Stimulated activated CD4-positive, alpha-beta T cell treated with anti-CD3 and anti-CD28 coated beads, Interleukin-4, amount 100 ng/mL, for 4 hours (primary cell): ENCODE measurements at places on chromosomes 16 and 17.

- DNase-seq: no peak
Observed at GRCh38 chr17:80002690-80003490, 32.8 kb downstream of the TBC1D16 start.

GRCh38 chr17:31538080-31538762, 146.7 kb downstream of the RAB11FIP4 start:
- DNase-seq: no peak

DNA sequence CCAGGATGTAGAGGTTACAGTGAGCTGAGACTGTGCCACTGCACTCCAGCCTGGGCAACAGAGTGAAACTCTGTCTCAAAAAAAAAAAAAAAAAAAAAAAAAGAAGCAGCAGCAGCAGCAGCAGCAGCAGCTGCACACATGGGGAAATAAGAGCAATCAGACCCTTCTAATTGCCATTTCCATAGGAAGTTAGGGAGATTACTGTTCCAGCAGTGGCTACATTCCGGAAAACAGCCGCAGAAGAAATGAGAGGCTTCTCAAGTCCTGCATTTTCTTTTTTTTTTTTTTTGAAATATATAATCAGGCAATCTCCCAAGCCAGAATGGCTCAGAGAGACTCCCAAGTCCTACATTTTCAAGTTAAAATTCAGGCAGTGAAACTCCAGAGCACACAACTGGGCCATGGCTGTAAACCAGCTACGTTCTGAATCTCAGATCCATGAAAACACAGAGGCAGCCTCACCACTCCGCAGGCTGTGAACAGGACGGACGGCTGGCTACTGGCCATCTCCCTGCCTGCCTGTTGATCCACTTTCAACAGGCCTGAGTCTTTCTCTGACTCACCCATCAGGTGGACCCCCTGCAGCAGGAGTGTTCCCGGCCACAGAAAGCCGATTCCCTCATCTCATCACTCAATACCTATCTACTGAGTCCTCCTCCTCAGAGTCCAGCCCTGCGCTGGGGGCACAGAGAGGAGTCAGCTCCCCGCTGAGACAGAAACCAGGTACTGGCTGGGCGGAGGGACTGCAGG, 15.0 kb downstream of the TRPV1 start:
- DNase-seq: no peak

- DNase-seq: no peak
Observed at GRCh38 chr17:44102849-44103622, 20.4 kb downstream of the HDAC5 start.

DNA sequence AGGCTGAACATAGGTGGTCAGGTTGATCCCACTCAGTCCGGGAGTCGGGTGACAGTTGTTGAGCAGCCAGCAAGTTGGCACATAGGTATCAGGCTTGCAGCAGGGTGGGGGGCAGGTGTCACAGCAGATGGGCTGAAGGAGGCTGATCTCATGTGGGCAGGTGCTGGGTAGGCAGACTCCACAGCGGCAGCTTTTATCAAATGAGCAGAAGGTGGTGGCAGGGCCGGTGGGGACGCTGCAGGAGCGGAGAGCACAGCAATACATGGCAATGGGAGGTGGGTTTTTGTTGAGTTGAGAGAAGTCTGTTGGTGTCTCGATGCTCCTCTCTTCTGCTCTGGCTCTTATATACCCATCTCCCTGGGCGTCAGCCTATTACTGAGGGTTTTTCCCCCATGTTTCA, at the start of gene KRTAP3-1:
KRTAP3-1 (minus strand) TSS at position 318 of the 400 bp plus-strand sequence; CDS start at position 264, 54 bp downstream.
- DNase-seq: no peak
